ENCODE measurements at places on chromosomes 5 and 9.

DNA sequence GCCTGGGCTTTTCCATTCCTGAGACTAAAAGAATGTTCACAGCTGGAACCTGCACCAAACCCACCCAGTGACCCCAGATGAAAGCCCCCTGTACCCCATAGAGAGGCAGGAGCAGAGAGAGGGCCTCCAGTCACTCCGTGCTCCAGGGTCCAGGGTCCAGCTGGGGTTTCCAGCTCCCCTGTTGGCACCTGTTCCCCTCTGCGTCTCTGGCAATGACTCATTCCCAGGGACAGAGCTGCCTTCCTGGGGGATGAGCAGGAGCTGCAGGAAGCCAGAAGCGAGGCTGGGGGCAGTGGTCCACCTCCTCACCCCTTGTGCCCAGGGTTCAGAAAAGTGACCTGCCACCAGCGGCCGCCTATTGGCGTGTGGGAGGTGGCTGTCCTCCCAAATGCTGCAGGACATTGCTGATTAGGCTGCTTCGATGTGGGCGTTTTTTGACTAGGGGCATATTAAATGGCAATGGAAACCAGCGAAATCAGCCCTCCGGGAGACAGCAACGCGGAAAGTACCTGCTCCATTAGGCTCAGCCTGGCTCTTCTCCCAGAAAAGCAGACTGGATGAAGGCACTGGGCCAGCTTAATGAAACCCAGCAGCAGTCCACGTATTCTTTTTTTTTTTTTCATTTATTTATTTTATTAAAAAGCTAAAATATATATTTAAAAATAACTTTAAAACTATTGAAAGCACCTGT is 97.4 kb downstream of the DAP start:
- DNase-seq, result peak; percentile 71

DNA sequence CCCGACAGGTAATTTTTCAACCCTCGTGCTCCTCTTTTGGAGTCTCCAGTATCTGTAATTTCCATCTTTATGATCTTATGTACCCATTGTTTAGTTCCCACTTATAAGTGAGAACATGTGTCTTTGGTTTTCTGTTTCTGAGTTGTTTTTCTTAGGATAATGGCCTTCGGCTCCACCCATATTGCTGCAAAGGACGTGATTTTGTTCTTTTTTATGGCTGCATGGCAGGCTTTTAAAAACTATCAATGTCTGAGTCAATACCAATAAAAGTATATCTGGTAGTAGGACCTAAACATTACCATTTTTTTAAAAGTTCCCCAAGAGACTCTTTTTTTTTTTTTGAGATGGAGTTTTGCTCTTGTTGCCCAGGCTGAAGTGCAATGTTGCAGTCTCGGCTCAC is 3.9 kb upstream of the SLC26A2 start:
- no peak for DNase-seq

DNA sequence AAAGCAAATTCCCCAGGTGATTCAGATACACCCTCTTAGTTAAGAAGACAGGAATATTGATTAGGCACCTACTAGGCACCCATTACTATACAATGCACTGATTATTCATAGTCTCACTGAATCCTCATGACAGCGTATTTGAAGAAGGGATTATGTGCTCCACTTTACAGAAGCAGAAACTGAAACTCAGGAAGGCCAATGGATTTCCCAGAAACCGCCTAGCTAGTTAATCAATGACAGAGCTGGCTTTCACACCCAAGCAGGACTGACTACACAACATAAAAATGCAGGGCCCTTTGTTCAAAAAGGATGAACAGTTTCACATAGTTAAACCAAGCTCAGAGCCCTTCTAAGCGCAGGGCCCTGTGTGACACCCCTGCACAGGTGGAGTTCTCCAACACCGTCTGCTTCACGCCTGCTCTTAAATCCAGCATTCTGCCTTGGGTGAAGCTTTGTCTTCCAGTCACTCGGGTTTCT is 117.3 kb downstream of the TTLL11 start:
- no peak for DNase-seq

GRCh38 chr9:76759732-76760131 is 4.5 kb upstream of the PCA3 start:
- no peak for DNase-seq

- no peak for DNase-seq
Observed at GRCh38 chr5:143979044-143979690, 167.2 kb downstream of the HMHB1 start.

DNA sequence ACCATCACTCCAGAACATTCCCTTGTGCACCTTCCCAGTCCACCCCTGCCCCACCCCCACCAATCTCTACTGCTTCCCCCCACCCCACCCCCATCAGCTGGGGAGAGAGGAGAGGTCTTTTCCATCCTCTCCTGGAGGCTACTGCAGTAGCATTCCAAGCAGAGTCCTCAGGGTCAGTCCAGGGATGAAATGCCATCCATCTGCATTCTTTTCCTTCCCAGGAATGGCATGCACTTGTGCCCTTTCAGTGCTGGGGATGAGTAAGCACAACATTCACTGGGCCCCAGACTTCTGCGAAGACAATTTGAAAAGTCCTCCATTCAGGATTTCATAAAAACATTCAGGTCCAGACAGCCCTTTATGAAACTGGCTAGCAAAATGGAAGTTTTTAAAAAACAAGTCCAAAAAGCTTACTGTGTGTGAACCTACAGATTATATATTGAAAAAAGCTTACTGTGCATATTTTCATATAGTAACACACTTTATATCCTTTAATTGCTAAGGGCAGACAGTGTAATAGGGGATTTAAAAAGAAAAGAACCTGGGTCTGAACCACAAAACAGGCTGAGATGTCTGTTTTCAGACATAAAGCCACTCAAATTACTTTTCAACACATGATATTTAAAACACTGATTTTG is 50.0 kb upstream of the GOLPH3 start:
- DNase-seq, result peak; percentile 79

- no peak for DNase-seq
Observed at GRCh38 chr5:5792106-5792505, 369.6 kb downstream of the ICE1 start.

GRCh38 chr9:113393281-113393680 is 7.8 kb downstream of the ALAD start:
- no peak for DNase-seq

GRCh38 chr5:131532031-131532640 is 102.9 kb downstream of the RAPGEF6 start:
- DNase-seq, result no peak

GRCh38 chr5:31364881-31365636 is 166.8 kb downstream of the DROSHA start:
- no peak for DNase-seq

- no peak for DNase-seq
Observed at GRCh38 chr5:11076945-11077613, 316.0 kb upstream of the DAP start.

- no peak for DNase-seq
Observed at GRCh38 chr5:33072296-33072695, 361.2 kb downstream of the NPR3 start.

- DNase-seq, result no peak
Observed at GRCh38 chr9:34206561-34206960, 27.7 kb downstream of the UBAP1 start.

DNA sequence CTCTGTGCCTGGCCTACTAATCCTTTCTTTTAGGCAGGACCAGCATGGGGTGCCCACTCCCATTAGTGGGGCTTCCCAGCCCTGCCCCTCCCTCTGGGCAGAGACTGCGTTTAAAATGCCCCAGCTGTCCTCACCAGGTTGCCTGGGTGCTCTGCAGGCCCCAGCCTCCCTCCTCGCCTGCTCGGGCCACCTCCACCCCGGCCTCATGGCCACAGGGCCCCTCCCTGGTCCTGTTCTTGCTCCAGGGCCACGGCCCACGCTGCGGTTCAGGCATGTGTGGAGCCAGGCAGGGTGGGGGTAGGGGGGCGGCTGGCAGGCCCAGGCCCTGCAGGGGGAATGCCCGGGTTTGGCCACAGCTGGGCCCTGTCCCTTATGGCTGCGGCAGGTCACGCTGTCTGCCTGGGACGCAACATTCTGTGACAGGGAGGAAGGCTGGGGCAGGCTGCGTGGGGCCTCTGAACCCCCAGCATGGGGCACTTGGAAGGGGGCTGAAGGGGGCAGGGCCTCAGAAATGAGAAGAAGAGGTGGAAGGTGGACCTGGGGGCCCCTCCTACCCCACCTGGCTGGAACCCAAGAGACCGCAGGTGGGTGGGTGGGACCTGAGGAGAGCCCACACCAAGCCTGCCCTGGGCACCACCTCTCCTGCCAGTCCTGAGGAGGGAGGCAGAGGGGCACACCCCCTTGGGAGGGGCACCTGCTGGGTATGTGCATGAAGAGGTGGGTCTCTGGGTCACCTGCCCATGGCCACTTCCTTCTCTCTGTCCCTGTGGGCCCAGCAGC is at the start of gene LCN12:
Gene LCN12, plus strand, starts transcription at position 733 of the 780 bp plus-strand sequence. CDS start 55 bp downstream, outside the sequence.
- no peak for DNase-seq

DNA sequence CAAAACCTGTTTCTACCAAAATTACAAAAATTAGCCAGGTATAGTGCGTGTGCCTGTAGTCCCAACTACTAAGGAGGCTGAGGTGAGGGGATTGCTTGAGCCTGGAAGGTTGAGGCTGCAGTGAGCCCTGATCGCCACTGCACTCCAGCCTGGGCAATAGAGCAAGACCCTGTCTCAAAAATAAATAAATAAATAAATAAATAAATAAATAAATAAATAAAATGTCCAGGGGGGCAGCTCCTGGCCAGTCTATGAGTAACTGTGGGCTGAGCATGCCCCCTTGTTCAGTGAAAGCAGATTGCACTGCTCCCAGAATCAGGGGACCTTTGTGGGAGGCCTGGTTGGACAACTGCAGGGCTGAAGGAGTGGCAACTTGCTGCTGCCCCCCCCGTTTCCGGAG is 62.7 kb downstream of the PDE6A start:
- DNase-seq, result no peak
